ENCODE measurements at places on chromosomes 5 and 9.

GRCh38 chr5:26921439-26921838 lies 116.9 kb downstream of the CDH9 start:
- DNase-seq, result no peak

- no peak for DNase-seq
Observed at GRCh38 chr9:127422133-127422782, 1.9 kb upstream of the ZNF79 start.

DNA sequence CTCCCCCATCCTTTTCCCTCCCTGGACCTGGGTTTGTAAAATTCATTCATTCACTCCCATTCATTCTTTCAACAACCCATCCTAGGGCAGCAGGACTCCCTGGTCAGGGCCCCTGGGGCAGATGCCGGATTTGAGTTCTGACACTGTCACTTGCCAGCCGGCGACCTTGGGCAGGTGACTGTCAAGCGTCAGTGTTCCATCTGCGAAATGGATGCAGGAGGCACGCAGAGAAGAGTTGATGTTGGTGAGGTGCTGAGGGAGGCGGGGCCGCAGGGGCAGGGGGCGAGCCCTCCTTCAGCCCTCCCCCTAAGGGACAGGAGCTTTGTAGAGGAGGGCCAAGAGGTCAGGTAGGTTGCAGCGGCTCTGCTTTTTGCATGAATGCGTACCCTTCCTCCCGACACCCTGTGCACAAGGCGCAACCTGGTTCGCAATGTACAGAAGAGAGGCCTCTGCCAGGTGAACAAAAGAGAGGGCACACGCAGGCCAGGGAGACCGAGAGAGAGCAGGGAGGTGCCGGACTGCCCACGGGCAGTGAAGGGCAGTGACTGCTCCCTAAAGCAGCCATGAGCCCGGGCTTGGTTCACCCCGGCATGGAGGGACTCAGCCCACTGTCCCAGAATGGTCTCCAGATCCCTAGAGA lies 128.1 kb downstream of the BARX1 start:
- DNase-seq, result no peak

- no peak for DNase-seq
Observed at GRCh38 chr5:177547736-177548135, 6.6 kb downstream of the FAM193B start.

GRCh38 chr5:168887931-168888330 lies 308.8 kb upstream of the PANK3 start:
- DNase-seq, result no peak

DNA sequence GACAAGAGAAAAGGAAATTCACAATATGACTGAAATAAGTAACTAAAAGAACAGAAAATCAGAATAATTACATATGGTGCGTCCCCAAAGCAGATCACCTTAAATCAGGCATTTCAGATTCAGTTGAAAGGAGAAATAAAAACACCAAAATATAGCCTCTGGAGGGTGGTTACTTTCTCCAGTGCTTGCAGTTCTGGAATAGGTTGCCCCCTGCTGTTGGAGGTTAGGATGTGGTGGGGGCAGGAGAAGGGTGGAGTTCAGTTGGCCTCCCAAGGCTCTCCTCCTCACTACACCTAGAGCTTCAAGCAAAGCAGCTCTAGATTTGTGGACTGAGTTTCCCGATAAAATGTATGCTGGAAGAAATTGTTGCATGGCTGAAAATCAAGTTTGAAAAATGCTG lies 338.2 kb upstream of the TLE4 start:
- DNase-seq, result no peak

- DNase-seq, result no peak
Observed at GRCh38 chr5:110203661-110204060, 513.9 kb downstream of the MAN2A1 start.

GRCh38 chr9:28909526-28909925 lies 1336.2 kb upstream of the C9orf72 start:
- no peak for DNase-seq

- no peak for DNase-seq
Observed at GRCh38 chr9:26537211-26537610, 355.4 kb downstream of the CAAP1 start.

GRCh38 chr9:126833710-126834345 lies 26.6 kb upstream of the ZBTB34 start:
- DNase-seq, result no peak

- DNase-seq, result no peak
Observed at GRCh38 chr5:134143944-134144941, 29.8 kb downstream of the TCF7 start.

- no peak for DNase-seq
Observed at GRCh38 chr5:637581-638450, 25.7 kb downstream of the CEP72 start.

DNA sequence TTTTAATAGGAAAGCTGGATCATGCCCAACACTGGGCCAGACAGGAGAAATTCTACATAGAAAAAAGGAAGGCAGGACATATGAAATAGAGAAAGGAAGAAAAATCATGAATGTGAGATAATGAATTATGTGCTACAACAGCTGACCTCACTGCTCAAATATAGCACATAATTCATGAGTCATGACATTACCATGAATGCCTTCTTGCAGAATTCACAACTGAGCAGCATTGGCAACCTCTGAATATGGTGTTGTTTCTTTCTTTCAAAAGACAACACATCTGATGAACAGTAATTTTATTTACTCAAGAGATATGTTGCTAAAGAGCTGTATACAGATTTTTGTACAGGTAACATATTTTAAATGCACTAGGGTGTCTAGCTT lies 34.4 kb downstream of the APBA1 start:
- DNase-seq, result no peak

DNA sequence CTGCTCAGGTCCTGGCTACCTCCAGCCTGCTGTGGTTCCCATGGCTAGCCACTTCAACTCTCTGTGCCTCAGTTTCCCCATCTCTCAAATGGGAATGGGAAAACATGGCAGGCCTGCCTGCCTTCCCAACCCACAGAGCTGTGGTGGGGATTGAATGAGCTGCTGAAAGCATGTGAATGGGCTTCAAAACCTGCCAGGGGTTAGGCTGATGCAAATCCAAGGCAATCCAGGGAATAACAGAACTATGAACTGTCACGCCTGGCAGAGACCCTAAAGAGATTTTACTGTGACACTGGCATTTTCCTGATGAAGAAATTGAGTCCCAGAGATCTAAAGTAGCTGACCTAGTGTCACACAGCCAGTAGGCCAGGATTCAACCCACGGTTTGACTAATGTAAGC lies 29.9 kb upstream of the TCF7 start:
- no peak for DNase-seq

DNA sequence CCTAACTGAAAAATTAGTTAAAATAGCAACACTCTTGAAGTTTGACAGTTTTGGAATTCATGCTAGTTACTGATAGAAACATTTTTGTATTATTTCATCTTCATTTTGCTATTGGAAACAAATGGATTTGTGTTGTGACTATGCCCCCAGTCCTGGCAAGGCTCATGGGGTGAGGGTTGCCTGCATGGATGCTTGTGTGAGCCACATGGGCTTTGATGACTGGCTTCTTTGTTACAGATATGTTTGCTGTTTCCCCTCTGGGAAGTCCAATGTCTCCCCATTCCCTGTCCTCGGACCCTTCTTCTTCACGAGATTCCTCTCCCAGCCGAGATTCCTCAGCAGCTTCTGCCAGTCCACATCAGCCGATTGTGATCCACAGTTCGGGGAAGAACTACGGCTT lies 44.2 kb downstream of the CD180 start:
- no peak for DNase-seq

- DNase-seq, result no peak
Observed at GRCh38 chr5:81629986-81630385, 120.9 kb downstream of the SSBP2 start.

- DNase-seq, result no peak
Observed at GRCh38 chr5:133818031-133818431, 150.4 kb downstream of the C5orf15 start.

GRCh38 chr5:11191673-11192072 lies 430.6 kb upstream of the DAP start:
- DNase-seq, result no peak

GRCh38 chr9:88782931-88783710 lies 208.1 kb upstream of the S1PR3 start:
- no peak for DNase-seq

GRCh38 chr5:150301170-150301505 lies 1.6 kb downstream of the ARSI start:
- no peak for DNase-seq

DNA sequence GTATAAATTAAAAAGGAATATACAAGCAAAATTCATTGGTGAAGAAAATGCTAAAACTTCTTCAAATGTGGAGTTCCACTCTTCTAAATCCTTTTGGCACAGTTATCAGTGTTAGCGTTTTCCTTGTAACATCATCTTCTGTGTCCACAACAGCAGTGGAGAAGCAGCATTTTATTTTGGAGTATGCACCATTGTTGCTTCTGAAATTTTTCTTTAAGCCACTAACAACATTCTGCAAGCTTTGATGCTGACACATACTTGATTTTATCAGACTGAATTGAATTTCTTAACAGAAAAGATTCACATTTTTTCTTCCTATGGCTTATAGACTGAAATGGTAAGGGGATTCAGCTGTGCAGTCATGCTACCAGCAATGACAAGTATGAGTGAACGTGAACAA lies 60.8 kb upstream of the PTGER4 start:
- no peak for DNase-seq

DNA sequence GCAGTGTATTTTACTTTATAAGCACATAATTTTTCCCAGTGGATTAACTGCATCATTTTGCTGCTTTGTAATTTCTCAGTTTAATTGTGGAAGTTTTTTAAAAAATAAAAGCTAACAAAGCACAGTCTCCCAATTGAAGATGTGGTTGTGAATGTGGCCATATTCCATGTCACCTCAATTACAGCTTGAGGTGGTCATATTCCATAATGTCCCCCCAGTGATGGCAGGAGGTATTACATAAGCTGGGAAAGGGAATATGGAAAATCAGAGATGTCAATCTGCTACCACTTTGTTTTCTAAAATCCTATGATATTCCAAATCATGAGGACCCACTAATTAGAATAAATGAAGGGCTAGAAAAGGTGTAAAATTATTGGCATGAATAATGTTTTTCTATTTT lies 1672.0 kb upstream of the CDH9 start:
- no peak for DNase-seq

GRCh38 chr5:143914756-143915155 lies 102.8 kb downstream of the HMHB1 start:
- no peak for DNase-seq

DNA sequence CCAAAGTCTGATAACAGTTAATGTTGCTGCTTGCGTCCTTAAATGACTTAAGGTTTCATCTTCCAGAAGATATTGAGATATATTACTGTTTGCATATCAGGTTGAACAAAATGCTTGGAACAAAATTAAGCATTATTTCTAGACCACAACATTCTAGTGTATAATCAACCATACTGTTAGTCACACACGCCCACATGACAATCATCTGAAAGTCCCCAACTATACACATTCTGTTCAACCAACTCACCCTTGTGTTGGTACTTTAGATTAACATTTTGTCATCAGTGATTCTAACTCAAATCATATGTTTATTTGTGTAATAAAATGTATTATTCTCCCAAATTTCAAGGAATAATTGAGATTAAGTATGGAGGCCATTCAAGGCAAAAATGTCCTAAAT lies 47.3 kb downstream of the LURAP1L start:
- DNase-seq, result no peak

DNA sequence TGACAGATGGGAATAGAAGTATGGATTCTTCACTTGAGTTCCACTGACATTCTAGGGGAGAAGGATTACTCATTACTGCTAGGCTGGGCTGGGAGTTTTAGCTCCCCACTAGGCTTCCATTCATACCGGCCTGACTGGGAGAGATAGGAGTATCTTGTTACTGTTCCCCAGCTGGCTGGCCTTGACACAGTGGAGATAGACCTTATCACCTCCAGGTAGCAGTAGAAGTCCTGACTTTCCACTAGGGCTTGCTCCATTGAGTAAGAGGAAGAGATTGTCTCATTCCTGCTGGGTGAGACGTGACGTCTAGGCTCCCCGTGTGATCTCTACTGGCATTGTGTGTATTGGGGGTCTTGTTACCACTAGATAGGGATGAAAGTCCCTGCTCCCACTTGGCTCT lies 156.4 kb downstream of the CACNA1B start:
- no peak for DNase-seq

DNA sequence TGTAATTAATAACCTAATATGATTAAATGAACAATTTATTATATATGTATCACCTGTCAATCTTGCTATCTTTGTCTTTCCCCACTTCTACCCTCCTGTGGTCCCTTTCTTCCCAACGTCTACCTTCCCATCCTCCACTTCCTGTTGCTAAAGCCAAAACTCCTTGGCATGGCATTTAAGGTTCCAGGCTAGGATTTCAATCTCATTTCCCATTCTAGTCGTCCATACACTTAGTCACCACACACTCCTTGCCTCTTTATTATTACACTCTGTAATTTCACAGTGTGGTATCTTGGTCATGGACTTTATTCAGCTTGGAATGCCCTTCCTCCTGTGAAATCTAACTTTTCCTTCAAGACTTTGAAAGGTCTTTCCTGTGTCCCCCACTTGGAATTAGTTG lies 115.3 kb downstream of the SEMA6A start:
- DNase-seq, result no peak

DNA sequence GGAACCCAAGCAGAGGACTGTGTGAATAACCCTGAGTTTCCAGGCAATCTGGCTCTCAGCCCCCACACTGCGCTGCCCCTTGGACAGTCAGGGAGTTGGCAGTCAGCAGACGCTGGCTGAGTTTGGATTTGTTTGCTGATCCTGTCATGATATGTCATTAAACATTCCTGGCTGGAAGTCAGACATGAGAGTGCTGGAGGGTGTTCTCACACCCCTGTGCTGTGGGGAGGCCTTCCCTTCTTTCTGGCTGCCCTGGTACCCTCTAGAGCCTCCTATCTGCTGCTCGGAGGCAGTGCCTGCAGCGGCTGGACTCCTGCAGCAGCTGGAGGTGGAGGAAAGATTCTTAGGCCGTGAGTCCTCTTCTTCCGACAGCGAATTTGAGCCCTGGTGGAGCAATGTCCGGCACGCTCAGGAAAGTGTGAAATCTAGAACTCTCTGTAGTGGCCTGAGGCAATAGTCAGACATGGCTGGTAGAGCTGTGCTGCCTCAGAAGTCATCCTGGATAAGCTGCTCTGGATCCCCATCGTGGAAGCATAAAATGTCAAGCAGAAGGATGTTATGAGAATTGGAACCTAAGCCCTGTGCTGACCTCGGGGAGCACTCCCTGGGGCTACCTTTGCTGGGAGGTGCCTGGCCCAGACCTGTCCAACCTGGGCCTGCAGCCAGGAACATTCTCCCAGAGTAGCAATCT lies 72.0 kb downstream of the PDE8B start:
- no peak for DNase-seq

DNA sequence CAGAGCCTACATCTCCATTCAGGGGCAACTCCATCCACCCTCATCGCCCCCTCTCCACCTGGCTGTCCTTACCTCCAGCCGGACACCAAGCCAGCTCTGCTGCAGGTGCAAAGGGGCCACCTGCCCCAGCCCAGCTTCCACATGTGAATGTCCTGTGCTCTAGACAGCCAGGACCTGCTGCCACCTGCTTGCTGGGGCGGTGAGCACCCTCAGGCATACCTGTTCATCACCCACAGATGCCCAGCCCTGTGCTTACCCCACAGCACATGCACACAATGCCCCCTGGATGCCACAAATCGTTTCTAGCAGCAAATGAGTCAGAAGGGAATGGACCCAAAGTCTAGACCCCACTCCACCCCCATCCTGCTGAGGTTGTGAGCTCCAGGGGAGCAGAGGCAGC lies 13.3 kb upstream of the NKD2 start:
- no peak for DNase-seq

All from activated CD4-positive, alpha-beta T cell treated with anti-CD3 and anti-CD28 coated beads for 4 hours (primary cell).